Stimulated activated CD4-positive, alpha-beta T cell treated with anti-CD3 and anti-CD28 coated beads, Interleukin-15, amount 100 ng/mL, for 1 hour (primary cell): ENCODE measurements at places on chromosomes 3 and 15.

- no peak for DNase-seq
Observed at GRCh38 chr3:62237286-62237948, 135.9 kb downstream of the FEZF2 start.

DNA sequence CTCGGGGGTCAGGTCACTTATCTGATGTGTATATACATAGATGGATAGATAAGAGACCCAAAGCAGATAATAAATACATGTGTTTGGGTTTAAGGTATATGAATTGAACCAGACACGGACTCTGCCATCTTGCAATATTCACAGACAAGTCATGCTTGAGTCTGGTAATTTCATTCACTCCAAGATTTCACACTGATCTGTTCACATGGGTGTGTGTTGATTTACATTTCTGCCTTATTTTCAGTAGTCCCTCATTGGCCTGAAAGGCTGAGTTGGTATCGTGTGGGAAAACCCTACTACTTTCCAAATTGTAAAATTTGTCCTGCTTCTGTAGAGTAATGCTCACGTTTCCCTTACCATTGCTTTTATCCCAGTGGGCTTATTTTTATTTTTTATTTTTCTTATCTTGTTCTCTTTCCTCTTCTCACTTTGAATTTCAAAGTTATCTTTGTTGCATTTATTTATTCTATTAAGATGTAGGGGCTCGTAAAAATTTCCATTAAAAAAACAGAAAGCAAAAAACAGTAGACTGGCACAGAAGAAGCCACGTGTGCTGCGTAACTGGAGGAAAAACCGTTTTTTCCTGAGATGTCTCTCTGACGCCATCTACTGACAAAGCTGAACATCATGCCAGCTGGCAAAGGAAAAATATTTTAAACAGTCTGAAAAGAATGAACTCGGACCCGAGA, 10.8 kb upstream of the MFSD1 start:
- DNase-seq: no peak

DNA sequence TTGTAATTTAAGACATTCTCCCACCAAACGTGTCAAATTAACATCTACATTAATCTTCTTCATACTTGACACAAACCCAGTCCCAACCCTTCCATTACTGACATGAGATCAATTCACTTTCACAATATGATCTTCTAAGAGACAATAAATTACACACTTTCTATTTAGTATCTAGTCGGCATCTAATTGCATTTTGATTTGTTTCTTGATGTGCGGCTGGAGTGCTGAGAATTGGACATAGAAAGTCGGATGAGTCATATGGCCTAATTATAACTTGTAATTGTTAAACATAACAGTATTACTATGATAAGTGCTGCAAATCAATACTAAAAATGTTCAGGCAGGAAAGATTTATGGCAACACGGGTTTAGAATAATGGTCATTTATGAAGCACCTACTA, 78.4 kb upstream of the RORA start:
- DNase-seq: no peak

- DNase-seq: no peak
Observed at GRCh38 chr3:82790307-82791097, 1029.1 kb upstream of the GBE1 start.

DNA sequence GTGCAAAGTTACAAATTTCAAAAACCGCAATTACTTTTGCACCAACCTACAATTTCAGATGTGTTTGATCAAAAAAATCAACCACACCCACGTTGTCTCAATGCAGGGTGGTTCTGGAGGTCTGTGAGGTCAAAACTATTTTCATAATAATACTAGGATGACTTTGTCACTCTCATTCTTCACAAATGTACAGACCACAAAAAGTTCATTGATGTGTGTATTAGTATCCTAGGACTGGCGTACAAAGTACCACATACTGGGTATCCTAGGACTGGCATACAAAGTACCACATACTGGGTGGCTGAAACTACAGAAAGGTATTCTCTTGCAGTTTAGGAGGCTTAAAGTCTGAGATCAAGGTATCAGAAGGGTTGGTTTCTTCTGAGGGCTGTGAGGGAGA, 13.0 kb downstream of the SUCLG2 start:
- no peak for DNase-seq

DNA sequence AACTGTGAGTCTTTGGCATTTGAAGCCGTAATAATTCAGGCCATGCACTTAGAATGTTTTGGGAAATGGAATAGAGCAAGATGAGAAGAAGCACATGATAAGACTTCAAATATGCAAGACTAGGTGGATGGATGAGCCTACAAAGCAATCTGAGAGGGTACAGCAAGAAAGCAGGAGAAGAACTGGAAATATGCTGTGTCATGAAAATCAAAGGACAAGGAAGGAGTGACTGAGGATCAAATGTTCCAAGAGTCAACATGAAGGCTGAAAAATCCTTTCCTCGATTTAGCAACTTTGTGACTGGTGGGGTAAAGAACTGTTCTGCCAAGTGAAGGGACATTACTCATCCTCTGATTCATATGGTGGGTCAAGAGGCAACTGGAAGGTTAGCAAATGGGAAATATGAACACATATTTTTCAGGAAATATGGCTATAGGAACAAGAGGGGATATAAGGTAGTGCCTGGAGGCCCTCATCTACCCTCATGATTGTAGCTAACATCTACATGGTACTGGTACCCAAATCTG, 803.7 kb upstream of the ARRDC4 start:
- no peak for DNase-seq

- no peak for DNase-seq
Observed at GRCh38 chr15:78316283-78317083, 17.1 kb upstream of the SKIC8 start.

DNA sequence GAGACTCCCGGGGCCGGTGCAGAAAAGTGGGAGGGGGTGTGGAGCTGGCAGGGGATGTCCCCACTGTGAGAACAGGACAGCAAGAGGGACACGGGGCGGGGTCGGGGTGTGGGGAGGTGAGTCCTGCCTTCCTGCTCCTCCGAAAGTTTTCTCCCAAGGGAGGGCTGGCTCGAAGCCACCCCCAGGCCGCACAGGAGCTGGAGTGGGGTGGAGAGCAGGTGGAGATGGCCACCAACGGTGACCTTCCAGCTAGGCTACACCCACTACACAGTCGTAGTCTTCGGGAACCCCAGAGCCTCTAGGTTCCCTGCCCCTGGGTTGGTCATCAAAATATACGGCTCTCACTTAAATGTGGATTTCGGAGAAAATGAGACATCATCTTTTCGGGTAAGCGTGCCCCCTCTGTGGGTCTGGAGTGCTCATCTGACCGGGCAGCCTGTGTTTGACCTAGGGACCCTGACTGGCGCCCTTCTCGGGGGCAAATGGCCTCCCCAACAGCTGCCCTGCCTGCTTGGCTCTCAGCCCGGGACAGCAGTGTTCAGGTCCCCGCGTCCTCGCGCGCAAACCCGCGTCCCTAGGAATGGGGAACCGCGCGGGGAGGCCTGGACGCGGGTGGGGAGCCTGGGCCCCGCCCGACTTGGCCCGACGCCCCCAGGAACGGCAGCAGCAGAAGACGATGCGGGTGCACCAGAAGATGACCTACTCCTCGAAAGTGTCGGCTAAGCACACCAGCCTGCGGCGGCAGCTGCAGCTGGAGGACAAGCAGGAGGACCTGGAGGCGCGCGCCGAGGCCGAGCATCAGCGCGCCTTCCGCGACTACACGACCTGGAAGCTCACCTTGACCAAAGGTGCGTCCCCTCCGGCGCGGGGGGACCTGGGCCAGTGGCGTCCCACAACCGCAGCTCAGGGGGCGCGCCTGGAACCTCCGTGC, 21.2 kb downstream of the CFAP100 start:
- no peak for DNase-seq

DNA sequence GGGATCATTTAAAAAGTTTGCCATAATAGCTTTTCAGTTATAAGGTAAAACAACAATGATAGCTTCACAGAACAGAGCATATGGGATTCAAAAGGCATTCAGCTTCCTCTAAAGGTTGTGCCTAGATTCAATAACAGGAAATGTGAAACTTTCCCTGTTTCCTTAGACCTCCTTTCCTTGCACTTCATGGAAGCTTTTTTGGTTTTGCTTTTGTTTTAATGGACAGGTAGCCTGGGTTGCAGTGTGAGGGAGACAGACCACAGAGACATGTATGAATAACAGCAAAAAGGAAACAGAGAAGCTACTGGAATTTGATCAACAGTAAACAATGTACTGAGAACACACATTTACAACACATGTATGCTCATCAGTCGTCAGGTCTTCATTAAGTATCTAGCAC, 2.3 kb upstream of the TNFAIP8L3 start:
- DNase-seq: no peak

DNA sequence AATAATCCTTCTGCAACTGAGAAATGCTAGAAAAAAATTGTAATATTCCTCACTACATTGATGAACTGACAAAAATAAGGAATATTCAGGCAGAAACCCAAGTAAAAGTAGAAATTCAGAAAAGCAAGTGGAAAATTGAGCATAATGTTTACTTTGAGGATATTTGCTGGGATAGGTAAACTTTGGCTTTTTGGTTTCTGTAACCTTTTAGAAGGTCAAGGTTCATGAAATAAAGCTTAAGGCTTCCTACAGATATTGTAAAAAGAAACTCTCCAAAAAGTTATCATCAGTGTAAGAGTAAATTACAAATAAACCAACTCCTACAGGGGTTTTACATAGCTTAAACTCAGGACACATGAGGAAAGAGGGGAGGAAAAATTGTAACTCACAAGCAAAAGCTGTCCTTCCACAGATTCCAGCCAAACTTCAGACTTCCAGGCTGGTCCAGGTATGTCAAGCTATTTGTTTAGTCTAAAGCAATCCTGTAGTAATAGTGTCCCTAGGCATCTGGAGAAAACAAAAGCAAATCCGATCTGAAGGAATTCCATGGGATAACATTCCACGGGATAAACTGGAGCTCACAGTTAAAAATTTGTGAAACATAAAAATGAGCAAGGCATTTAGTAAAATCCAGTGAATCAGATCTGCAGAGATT, 21.1 kb downstream of the C3orf70 start:
- no peak for DNase-seq

DNA sequence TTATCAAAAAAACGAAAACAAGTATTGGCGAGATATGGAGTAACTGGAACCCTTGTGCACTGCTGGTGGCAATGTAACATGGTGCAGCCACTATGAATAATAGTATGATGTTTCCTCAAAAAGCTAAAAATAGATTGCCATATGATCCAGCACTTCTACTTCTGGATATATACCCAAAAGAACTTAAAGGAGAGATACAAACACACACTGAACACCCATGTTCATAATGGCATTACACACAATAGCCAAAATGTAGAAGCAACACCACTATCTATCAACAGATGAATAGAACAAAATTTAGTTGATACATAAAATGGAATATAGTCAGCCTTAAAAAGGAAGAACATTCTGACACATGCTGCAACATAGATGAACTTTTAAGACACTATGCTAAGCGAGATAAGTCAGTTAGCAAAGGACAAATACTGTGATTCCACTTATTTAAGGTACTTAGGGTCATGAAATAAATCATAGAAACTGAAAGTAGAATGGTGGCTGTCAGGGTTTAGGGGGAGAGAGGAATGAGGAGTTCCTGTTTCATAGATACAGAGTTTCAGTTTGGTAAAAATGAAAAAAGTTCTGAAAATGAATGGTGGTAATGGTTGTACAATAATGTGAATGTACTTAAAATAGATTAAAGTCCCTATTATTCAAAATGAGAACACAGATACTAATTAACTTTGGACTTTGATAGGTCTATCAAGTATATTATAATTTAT, 59.4 kb upstream of the IMPG2 start:
- DNase-seq: no peak

GRCh38 chr3:162670181-162670580, 1173.6 kb downstream of the OTOL1 start:
- DNase-seq: no peak

DNA sequence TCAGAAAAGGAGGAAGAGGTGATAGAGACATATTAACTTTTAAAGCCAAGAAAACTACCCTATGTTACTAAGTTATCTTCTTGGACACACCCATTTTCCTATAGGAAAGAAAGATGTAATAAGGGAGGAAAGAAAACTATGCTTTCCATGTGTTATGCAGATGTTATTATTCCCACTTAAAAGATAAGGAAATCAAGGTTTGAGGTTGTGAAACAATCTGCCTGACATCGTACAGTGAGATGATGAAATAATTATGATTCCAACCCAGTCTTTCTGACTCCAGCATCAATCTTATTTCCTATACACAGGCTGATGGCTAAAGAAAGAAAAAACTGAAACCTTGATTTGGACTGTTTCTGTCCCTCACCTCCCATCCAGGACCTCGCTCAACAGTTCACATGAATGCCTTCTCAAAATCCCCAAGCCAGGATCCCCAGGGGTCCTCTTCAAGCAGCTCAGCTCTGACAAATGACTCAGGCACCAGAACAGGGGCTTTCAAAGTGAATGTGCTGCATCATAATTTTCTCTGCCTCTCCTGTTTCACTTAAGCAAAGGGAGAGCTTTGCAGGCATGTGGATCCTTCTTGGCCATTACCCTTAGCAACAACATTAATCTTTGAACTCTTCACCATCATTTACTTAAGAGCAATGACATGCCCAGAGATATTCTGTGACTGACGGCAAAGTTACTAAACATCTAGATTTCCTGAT, 12.4 kb upstream of the EID1 start:
- DNase-seq: no peak

- no peak for DNase-seq
Observed at GRCh38 chr15:33515121-33515520, 204.4 kb downstream of the RYR3 start.

DNA sequence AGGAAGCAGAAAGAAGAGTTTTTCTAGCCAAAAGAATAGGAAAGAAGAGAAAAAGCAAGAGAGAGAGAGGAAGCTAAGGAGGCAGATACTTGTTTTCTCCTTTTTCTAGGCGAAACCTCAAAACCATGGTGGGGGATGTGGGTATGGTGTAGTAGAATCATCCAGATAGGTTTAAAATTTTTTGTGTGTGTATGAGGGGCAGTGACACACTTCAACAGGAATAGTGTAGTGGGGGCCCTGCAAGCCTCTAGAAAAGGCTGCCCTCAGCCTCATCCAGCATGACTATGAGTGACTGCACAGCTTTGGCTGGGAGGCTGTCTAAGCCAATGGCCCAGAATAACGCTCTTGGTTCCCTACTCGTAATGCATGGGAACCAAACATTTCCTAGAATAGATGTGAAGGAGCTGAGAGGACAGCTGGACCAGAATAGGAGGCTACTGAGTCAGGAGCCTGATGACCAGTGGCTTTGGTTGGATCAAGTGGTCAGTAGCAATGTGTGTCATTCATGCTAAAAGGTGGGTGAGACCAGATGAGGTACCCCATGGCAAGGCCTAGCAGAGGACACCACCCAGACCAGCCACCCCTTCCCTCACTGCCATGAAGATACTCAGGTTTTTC, 24.4 kb downstream of the MOBP start:
- no peak for DNase-seq
